ENCODE measurements at places on chromosomes 1 and 21. TPM values are rescaled to one million over a fixed set of nuclear protein-coding genes. Genes with fewer than 3 reads are reported as not detected.
A peak's percentile ranks its signal among the peaks of the same experiment; 100 is the strongest.

DNA sequence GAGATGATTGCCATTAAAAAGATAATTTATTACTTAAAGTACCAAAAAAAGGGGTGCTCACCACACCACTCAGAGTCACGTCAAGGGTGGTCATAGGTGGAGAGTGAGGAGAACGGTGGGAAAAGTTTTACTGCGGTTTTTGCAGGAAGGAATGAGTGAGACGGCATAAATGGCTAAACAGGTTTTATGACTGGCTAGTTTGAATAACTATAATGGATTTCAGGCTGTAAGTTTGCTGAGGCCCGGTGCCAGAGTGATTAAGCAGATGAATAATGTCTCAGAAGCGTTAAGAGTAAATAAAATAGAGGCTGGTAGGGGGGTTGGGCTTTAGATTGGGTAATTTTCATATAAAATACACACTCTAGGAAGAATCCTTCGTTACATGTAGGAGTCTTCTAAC, 1337.8 kb downstream of the AMY1C start:
- no peak overlapping the region for H3K4me3 ChIP-seq
- DNase-seq, result no peak
- no peaks in the 10 kb centered on the region for H3K36me3 ChIP-seq
- H3K27ac ChIP-seq, result no peak overlapping the region

LMX1A gene
- total RNA-seq, result not detected

DNA sequence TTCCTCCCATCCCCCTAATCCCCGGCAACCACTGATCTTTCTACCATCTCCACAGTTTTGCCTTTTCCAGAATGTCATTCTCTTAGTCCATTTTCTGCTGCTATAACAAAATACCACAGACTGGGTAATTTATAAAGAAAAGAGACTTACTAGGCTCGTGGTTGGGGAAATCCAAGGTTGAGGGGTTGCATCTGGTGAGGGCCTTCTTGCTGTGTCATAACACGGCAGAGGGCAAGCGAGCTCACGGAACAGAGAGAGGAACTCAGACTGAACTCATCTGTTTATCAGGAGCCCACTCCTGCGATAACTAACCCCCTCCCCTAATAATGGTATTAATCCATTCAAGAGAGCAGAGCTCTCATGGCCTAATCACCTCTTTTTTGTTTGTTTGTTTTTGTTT, 52.0 kb downstream of the RUNX3 start:
- DNase-seq, result no peak
- H3K27ac ChIP-seq, result no peak overlapping the region
- H3K27me3 ChIP-seq, result no peaks in the 10 kb centered on the region
- no peak overlapping the region for H3K4me3 ChIP-seq

RABGGTB gene
- 208 TPM for total RNA-seq

- peak overlapping the region; percentile 6 for H3K27ac ChIP-seq
- DNase-seq, result no peak
- H3K4me3 ChIP-seq, result no peak overlapping the region
- H3K36me3 ChIP-seq, result no peaks in the 10 kb centered on the region
- H3K4me1 ChIP-seq, result no peaks in the 10 kb centered on the region
These were observed 3.9 kb upstream of the SLC6A9 start for GRCh38 chr1:44034976-44035716.

GRCh38 chr1:25760871-25761270, 39.1 kb upstream of the SELENON start:
- no peak overlapping the region for H3K27ac ChIP-seq
- no peak overlapping the region for H3K4me3 ChIP-seq
- peaks cover 7% of the 10 kb centered on the region for H3K36me3 ChIP-seq
- H3K27me3 ChIP-seq, result no peaks in the 10 kb centered on the region
- no peak for DNase-seq
- peaks cover 22% of the 10 kb centered on the region for H3K4me1 ChIP-seq

DNA sequence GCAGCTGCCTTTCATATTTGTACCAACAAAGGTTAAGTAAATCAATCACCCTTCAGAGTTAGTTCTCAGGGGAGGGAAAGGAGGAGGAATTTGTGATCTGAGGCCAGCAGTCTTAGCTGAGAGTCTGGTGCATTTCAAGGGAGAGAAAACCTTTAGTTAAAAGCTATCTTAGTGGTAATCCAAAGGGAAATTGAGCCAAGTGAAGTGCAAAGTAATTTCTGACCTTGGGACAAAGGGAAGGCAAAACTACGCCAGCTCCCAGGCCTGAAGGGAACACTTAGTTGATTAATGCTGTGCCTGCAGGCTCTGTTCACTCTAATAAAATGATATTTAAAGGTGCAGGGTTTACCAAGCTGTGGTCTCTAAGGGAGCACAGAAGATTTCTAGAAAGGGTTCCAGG, 23.1 kb upstream of the FMOD start:
- H3K4me3 ChIP-seq, result no peak overlapping the region
- H3K36me3 ChIP-seq, result no peaks in the 10 kb centered on the region

DNA sequence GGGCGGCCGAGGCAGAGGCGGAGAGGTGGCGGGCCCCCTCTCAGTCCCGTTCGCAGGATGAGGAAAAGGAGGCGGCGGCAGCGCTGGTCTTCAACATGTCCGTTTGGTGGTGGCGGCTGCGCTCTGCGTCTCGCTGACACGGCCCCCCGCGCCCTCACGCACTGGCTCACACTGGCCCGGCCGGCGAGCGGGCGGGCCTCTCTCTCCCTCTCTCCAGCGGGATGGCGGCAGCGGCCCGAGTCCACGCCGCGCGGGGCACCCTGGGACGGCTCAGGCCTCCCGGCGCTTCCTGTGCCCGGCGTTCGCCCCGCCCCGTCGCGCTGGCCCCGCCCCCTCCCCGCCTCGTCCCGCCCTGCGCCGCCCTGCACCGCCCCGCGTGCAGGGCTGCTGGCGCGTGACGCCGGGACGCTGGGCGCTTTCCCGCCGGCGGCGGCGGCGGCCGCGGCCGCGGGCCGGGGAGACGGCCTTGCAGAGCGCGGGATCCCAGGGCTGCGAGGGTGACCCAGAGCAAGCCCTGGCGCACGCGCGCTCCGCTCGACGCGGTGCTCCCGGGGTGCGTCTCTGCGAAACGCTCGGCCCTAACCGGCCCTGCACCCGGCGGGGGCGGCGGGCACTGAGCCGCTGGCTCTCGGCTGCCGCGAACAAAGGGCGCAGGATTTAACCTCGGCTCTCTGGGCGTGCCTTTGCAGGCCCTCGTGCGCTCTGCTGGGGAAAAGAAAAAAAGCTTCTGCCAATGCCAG, at the start of gene SCAF4:
SCAF4 (minus strand) TSS at position 262 of the 740 bp plus-strand sequence. CDS start 426 bp downstream, outside the sequence.
- H3K4me1 ChIP-seq, result peaks cover 42% of the 10 kb centered on the region
- H3K4me3 ChIP-seq, result peak within 1 kb of the TSS; percentile 80

DNA sequence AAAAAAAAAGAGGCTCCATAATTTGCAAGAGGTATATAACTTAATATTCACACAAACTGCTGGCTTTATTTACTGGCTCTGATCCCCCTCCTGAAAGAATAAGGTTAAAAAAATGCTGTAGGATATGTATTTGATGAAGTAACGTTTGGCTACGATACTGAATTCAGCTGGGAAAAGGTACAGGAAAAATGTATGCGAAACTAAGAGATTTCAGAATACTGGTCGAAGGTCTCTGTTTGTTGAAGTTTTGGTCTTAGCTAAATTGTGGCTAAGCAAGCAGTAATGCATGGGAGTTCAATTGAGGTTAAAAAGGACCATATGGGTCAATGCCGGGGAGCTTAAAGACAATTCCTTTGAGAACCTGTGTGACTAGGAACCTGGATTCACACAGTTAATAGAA, 355.5 kb upstream of the NCAM2 start:
- no peak for DNase-seq
- no peak overlapping the region for H3K4me3 ChIP-seq
- H3K4me1 ChIP-seq, result no peaks in the 10 kb centered on the region
- no peaks in the 10 kb centered on the region for H3K36me3 ChIP-seq
- no peak overlapping the region for H3K27ac ChIP-seq
